NCI-H446 (cell line): ENCODE measurements at places on chromosomes 4 and X.
A peak's percentile ranks its signal among the peaks of the same experiment; 100 is the strongest.

DNA sequence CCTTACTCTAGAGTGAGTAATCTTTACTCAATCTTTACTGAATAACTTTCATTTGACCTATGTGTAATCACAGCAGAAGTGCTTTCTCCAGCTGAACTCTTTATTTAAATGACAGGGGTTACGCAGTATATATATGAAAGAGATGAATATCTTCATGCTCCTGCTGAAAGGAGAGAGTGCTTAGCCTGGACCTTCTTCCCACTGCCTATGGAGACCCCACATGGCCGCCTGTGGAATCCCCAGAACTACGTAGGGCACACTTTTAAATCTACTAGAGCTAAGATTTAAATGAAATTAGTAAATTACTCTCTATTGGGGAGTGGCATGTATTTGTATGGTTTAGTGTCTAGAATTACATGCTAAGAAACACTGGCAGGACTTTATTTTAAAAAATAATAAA is 391.2 kb downstream of the ANKRD50 start:
- no peak for DNase-seq

GRCh38 chrX:111585337-111585736 is 73.9 kb downstream of the SERTM2 start:
- DNase-seq = no peak

- DNase-seq = peak; percentile 54
These were observed 276.5 kb upstream of the AGTR2 start for GRCh38 chrX:115894087-115894486.

GRCh38 chr4:125338814-125339213 is 24.1 kb downstream of the FAT4 start:
- no peak for DNase-seq

DNA sequence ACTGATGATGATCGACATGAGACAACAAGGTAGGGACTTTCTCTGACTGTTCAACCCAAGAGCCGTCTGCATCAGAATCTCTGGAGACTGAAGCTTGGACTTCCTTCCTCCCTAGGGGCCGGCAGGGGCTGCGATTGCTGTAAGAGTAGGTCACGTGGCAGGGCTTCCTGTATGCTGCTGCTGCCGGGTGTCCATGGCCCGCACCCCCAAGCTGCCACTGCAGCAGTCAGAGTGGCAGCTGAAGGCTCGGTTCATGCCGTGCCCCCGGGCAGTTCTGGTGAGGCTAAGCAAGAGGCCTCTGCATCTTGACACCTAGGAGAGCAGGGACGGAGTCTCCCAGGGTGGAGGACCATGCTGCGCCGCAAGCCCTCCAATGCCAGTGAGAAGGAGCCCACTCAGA is at the start of gene SASH3:
Gene SASH3, plus strand, starts transcription at position 203 of the 400 bp plus-strand sequence. Its CDS starts 149 bp downstream, at position 352.
- no peak for DNase-seq

DNA sequence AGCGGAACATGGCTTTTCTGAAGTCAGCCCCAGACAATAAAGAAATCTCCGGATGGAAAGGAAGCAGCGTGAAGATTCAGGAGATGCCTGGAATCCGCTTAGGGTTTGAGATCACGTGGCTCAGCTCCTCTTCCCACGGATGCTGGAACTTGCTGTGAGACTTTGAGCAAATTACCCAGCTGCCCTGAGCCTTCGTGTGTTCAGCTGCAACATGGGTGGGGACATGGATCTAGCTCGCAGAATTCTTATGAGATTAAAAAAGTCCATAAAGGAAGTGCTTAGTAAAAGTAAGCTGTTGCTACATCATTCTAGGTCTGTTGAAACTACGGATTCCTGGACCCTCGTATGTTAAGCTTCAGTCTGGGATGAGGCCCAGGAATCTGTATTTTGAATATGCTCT is 55.7 kb upstream of the STIM2 start:
- no peak for DNase-seq

DNA sequence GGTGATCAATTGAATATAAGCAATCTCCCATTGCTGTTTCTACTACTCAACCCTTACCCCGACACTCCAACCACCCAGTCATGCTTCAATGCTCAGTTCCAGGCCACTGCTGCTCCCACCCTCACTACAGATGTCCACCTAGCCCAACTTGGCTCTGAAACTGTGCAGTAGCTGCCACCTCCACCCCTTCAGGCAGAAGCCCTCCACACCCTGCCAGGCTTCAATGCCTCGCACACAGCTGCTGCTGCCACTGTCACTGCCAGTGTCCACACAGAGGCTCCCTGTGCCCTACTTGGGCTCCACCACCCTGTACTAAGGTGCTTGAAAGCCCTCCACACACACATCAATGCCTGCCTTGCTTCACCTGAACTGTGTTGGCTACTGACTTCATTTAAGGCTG is 34.6 kb downstream of the LAMTOR3 start:
- peak; percentile 12 for DNase-seq

GRCh38 chr4:79385641-79386040 is 22.4 kb downstream of the GK2 start:
- peak; percentile 72 for DNase-seq

DNA sequence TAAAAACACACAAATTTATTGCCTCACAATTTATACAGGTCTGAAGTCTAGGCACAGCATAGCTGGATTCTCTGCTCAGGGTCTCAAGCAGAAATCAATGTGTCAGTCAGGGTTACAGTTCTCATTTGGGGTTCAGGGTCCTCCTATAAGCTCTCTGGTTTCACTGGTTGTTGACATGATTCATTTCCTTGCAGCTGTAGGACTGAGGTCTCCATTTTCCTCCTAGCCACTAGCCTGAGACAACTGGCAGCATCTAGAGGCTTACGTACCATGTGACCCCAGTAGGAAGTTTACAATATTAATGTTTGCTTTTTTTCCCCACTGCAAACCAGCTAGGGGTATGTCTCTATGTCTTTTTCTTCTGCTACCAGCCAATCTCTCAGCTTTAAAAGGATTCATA is 102.5 kb downstream of the CPEB2 start:
- no peak for DNase-seq

- DNase-seq = no peak
These were observed 70.6 kb upstream of the PROM1 start for GRCh38 chr4:16154451-16154850.

- DNase-seq = no peak
These were observed 10.5 kb upstream of the FGF16 start for GRCh38 chrX:77436682-77437081.
